ENCODE measurements at places on chromosomes 12 and 14. TPM values are rescaled to one million over a fixed set of nuclear protein-coding genes. Genes with fewer than 3 reads are reported as not detected.

Gene ARL6IP4
- total RNA-seq: 209 TPM

Gene TPPP2
- not detected for total RNA-seq

Gene HOXC12
- total RNA-seq: not detected

Gene KRT72
- not detected for total RNA-seq

Gene TM9SF1
- total RNA-seq: 63.5 TPM

Gene RACGAP1
- 77.2 TPM for total RNA-seq

Gene PPM1H
- 5.2 TPM for total RNA-seq

Gene TEAD4
- 18.3 TPM for total RNA-seq
